ENCODE measurements at places on chromosomes 7 and 10.

- no peak for DNase-seq
Observed at GRCh38 chr10:112512294-112512693, 65.3 kb downstream of the VTI1A start.

DNA sequence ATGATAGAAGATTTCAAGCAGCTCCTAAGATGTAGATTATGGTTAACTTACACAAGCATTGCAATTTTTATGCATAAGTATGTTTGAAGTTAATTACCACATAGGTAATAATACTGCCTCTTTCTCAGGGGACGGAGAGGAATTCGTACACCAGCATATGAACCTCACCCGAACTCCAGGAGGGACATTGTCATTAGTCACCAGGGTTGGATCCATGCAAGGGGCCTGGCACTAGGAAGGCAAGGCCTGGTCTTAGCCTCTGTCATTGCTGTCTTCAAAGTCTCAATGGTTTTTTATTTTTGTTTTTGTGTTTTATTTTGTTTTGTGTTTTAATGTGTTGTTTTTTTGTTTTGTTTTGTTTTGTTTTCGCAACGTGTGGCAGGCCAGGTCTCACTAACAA is 145.6 kb upstream of the PPP2R2D start:
- no peak for DNase-seq

DNA sequence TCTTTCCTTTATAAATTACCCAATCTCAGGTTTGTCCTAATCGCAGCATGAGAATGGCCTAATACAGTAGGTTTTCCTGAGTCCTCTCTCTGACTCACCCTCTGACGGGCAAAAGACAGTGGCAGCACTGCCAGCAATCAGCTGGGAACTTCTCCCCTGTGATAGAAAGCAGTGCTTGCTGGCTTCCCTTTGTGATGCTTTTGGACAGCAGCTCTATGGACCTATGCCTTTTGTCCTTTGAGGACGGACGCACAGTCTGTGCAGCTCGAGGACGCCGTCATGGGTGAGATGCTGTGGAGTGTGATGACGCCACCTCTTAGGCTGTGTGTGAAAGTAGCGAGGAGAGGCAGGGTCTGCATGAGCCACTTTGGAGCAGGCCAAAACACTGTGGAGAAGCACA is 68.8 kb downstream of the KIAA1217 start:
- no peak for DNase-seq

- no peak for DNase-seq
Observed at GRCh38 chr7:116692401-116693308, 20.7 kb downstream of the MET start.

DNA sequence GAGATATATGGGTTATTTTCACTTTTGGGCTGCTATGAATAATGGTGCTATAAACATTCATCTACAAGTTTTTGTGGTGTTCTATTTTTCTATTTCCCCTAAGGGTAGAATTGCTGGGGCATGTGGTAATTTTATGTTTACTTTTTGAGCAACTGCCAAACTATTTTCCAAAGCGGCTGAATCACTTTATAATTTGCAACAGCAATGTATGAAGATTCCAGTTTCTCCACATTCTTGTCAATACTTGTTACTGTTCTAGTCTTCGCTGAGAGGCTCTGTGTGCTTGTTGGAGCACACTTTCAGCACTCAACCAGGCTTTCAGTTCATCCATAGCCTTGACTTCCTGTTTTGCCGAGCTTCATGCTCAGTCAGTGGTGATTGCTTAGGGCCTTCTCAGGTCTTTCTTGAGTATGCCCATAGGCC is 39.0 kb downstream of the ADK start:
- no peak for DNase-seq

- no peak for DNase-seq
Observed at GRCh38 chr7:99244939-99245338, 27.7 kb upstream of the MYH16 start.

GRCh38 chr7:68542831-68543230 is 1055.4 kb upstream of the AUTS2 start:
- DNase-seq, result no peak

- no peak for DNase-seq
Observed at GRCh38 chr7:90613088-90613498, 17.0 kb downstream of the CDK14 start.

- no peak for DNase-seq
Observed at GRCh38 chr10:50593523-50594376, 30.0 kb downstream of the SGMS1 start.

DNA sequence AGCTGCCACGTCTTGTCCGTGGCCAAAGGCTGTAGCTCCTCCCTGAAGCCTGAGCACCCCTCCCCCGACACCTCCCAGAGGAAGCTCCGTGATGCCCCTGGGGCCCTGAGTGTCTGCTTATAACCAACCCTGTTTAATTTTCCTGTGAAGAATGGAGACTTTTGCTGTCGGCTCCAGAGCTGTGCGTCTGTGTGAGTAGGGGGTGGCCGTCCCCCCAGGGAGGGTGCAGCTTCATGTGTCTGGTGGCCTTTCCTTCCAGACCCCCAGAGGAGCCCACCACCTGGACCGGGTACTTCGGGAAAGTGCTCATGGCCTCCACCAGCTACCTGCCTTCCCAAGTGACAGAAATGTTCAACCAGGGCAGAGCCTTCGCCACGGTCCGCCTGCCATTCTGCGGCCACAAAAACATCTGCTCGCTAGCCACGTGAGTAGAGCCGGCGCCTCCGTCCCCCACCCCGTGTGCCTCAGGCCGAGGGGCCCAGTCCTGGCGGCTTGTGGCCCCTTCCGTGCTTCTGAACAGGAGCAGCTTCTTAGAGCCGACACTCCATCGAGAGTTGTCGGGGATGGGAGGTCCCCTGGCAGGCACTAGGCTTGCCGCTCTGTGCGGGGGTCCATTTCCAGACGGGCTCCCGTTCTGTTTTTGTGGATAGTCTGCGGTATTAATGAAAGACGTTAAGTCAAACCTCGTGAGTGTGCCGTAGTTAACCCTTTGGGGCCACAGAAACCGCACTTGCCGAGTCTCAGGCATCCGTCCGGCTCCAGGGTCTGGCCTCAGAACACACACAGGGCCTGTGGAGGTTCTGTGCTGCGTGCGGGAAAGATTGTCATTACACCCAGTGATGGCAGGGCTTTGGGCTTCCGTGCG is 37.1 kb downstream of the WIPI2 start:
- DNase-seq, result no peak

DNA sequence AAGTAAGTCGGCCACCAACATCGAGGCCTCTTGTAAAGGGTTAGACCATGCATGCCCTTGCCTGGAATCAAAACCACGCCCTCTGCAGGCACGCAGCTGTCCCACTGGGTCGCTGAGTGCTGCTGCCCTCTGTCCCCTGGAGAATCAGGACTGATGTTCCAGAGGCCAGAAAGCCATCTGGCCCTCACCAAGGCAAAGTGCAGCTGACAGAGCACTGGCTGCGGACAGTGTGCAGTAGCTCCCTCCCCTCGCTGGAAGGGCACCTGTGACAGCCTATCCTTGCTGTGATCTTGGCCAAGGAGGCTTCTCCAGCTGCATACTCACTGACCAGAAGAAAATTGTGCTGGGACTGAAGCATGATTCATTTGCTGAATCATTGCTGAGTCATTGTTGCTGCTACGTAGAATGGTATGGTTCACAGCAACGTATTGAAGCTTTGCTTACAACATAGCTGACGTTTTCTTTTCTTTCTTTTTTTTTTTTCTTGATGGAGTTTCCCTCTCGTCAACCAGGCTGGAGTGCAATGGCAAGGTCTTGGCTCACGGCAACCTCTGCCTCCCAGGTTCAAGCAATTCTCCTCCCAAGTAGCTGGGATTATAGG is 30.4 kb downstream of the DDC start:
- DNase-seq, result no peak

DNA sequence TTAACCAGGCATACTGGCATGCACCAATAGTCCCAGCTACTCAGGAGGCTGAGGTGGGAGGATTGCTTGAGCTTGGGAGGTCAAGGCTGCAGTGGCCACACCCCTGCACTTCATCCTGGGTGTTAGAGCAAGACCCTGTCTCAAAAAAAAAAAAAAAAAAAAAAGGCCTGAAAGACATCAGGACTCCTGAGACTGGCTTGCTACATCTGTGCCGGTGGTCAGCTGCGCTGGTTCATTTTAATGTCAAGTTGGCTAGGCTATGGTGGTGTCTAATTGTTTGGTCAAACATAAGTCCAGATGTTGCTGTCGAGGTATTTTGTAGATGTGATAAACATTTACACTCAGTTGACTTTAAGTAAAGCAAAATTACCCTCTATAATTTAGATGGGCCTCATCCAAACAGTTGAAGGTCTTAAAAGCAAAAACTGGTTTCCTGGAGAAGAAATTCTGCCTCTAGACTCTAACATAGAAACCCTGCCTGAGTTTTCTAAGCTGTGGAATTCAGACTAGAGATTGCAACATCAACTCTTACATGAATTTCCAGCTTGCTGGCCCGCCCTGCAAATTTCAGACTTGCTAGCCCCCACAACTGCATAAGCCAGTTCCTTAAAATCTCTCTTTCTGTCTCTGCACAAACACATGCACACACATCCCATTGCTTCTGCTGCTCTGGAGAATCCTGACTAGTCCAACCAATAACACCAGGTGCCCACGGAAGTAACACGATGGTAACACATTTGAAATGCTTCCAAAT is 18.2 kb downstream of the MYOF start:
- no peak for DNase-seq

DNA sequence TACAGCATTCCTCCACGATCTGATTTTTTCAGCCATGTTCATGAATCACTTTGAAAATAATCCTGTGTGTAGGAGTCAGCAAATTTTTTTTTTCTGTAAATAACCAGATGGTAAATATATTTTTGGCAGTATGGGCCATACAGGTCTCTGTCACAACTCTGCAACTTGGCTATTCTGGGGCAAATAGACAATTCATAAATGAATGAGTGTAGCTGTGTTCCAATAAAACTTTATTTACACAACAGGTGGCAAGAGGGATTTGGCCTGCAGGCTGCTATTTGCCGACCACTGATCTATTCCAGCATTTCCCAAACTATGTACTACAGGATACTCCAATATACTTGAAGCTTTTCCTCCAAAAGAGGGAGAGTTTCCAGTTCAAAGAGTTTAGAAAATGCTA is 78.7 kb upstream of the SVIL start:
- DNase-seq, result no peak

- DNase-seq, result no peak
Observed at GRCh38 chr7:144468990-144469732, 65.7 kb upstream of the NOBOX start.

- no peak for DNase-seq
Observed at GRCh38 chr7:144842377-144842851, 6.6 kb upstream of the TPK1 start.

DNA sequence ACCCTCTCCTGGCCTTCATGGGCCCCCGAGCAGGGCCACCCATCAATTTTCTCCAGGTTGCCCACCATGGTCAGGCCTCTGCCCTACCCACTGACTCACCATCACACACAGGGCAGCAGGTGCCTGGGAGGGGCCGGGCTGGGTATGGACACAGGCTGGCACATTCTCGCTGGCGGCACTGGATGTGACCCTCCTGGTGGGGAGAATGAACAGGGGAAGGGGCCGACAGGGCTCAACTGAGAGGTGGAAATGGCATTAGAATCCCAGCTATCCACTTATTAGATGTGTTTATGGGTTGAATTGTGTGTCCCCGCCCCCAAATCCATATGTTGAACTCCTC is 16.4 kb downstream of the KCP start:
- DNase-seq, result no peak

DNA sequence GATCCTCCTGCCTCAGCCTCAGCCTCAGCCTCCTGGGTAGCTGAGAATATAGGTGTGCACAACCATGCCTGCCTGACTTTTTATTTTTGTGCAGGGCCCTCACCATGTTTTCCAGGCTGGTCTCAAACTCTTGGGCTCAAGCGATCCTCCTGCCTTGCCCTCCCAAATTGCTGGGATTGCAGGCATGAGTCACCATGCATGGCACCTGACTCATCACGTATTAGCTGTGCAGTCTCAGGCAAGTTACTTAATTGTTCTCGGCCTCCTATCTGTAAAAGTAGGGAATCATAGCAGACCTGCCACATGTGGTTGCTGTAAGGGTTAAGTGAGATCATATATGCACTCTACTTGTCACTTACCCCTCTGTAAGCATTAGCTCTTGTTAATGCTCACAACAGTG is 117.2 kb downstream of the ANLN start:
- DNase-seq, result no peak

GRCh38 chr7:73647725-73648592 is 19.7 kb upstream of the VPS37D start:
- DNase-seq, result peak; percentile 6

- no peak for DNase-seq
Observed at GRCh38 chr7:148622887-148623585, 32.5 kb downstream of the C7orf33 start.

GRCh38 chr10:21675157-21675796 is 141.2 kb downstream of the MLLT10 start:
- no peak for DNase-seq

All from effector CD8-positive, alpha-beta T cell (primary cell).